Frontal cortex (tissue), 4 donors: ENCODE measurements at places on chromosomes 7 and 10. TPM values are rescaled to one million over a fixed set of nuclear protein-coding genes. Genes with fewer than 3 reads are reported as not detected.

DNA sequence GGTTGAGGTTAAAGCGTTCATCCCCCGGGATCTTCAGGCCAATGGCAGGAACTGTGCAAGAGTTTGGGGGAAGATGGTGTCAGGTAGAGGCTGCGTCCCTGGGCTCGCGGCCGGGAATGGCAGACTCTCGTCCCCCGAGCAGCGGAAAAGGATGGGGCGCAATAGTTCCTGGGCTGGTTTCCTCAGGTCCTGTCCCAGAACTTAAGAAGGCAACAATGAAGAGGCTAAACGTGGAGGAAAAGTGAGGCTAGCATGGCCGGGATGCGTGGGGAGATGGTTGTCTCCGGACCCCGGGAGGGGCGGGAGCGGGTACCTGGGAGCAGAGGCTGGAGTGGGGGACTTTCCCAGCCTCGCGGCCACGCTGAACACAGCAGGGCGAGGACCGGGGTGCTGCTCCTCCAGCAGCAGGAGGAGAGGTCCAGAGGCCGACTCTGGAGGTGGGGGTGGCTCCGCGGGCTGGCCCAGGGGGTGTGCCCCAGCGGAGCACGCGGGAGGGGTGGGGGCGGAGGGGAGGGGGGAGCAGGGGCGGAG, 882 bp downstream of the IRF5 start:
- no peak for DNase-seq

GRCh38 chr10:104678658-104679057, 37.6 kb downstream of the SORCS3 start:
- DNase-seq = no peak

DNA sequence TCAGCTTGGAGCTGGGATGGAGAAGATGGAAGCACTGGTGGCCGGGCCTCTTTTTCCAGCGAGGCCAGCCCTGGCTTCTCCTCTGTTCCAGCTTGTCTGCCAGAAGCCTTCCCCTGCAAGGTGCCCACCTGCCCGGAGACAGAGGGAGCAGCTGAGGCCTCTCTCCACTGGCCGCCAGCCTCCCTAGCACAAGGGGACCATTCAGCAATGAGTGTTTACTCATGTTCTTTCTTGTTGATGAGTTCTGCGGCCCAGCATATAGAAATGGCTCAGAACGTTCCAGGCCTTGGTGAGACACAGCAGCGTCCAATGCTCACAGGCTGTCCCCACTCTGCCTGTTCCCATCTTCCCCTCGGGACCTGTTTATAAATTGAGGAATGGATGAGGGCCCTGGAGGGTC, 47.3 kb downstream of the CHST3 start:
- DNase-seq = peak; percentile 68

GRCh38 chr10:28559618-28560017, 26.7 kb downstream of the WAC start:
- no peak for DNase-seq

GRCh38 chr10:37937864-37938263, 38.6 kb downstream of the ZNF25 start:
- DNase-seq = no peak

DNA sequence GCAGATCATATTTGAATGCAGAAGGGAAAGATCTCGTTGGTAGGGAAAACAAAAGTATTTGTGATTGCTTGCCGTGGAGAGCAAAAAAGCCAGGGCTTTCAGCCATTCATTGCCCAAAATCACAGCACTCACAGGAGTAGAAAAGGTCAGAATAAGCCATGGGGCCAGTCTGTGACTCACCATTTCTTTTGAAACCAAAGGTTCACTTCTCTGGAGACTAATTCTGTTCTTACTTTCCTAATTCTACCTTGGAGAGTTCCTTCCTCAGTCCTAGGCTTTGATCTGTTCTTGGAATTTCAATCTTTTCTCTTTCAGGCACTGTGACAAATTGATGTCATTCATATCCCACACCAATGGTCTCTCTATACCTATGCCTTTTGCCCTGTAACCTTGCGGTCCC, 54.1 kb upstream of the FAM180A start:
- no peak for DNase-seq

GRCh38 chr7:14767716-14768425, 134.7 kb downstream of the DGKB start:
- DNase-seq = no peak

DNA sequence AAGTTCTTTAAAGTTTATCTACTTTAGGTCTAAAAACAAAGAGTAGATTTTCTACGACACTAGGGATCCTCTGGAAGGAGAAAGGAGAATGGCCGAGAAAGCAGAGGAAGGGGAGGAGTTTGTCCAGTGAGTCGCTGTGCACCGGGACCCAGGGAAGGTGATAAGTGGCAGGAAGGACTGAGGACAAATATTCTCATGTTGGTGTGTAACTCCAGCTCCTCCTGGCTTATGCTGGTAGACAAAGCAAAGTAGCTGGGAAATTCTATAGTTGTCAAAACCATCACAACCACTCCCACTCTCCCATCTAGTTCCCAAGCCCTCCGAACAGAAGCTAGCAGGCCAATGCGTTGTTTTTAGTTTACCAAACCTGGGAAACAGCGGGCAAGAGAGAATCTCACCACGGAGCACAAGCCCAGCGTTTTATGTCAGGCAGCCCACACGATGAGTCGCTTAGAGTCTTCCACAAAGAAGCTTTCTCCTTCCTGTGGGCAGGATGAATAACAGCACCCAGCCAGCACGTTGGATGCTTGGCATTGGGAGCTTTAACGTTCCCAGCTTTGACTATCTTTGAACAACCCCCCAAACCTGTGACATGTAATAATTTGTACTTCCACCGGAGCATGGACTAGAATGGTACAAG, 32.9 kb upstream of the JCAD start:
- DNase-seq = no peak

- no peak for DNase-seq
These were observed 117.5 kb downstream of the PLXNA4 start for GRCh38 chr7:132458729-132459128.

GRCh38 chr7:147509035-147509501, 1081.5 kb upstream of the C7orf33 start:
- no peak for DNase-seq

DNA sequence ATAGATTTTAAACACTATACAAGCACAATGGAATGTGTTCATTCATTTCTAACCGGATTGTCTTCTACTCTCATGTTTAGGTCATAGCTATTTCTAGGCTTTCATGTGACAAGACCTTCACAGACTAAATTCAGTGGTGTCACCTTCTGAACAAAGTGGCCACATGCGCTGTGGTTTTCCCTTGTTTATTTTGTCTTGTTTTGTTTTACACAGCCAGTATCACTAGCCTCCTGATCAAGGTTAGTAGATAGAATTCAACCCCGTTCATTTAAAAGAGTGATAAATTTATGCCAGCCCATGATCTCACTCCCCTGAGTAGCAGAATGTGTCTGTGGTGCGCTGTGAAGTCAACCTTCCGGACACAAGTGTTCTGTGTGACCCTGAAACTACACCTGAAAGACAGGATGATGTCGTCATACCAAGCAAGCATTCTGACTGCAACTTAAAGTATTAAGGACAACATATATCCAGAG, 209.1 kb downstream of the CREB5 start:
- DNase-seq = no peak

GRCh38 chr10:6145166-6145987, 56.5 kb downstream of the RBM17 start:
- peak; percentile 61 for DNase-seq

- no peak for DNase-seq
These were observed 1.2 kb upstream of the LSM8 start for GRCh38 chr7:118182593-118183427.

GRCh38 chr10:109067031-109067430, 856.3 kb downstream of the XPNPEP1 start:
- DNase-seq = no peak

GRCh38 chr7:6078548-6078947, 47.4 kb downstream of the ANKRD61 start:
- no peak for DNase-seq

DNA sequence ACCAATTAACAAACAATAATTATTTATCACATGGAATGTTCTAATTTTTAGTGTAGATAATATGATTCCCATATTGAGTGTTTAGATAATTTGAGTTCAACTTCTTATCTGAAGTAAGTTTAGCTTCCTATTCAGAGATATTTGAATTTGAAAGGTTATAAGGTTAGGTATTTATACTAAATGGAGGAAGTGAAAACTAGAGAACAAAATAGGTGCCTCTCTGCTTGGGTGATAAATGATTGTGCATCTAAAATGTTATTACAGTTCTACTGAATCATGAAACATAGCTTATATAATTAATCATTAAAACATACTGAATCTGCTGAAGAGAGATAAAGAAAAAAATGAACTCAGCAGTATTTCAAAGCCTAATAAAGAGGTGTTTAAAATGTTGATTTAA, 1174.3 kb downstream of the XPNPEP1 start:
- no peak for DNase-seq

- no peak for DNase-seq
These were observed 128.6 kb downstream of the RNF216 start for GRCh38 chr7:5652829-5653228.

- no peak for DNase-seq
These were observed 1034.5 kb upstream of the LRRTM3 start for GRCh38 chr10:65891073-65891981.

- no peak for DNase-seq
These were observed 71.8 kb downstream of the PFKFB3 start for GRCh38 chr10:6274484-6274883.

- peak; percentile 11 for DNase-seq
These were observed 37.0 kb downstream of the RPA3 start for GRCh38 chr7:7681191-7681935.

- no peak for DNase-seq
These were observed 46.4 kb downstream of the TMEM168 start for GRCh38 chr7:112743811-112744210.

TAS2R5 gene
- 0.82 TPM for total RNA-seq

ZNF138 gene
- 51.8 TPM for total RNA-seq

RBP3 gene
- total RNA-seq = not detected

PNLIP gene
- total RNA-seq = not detected

PAPOLB gene
- 0.82 TPM for total RNA-seq

PRRT4 gene
- 3.3 TPM for total RNA-seq
